ENCODE measurements at places on chromosomes 2 and 18.

GRCh38 chr2:55547001-55547400 lies 27.5 kb downstream of the CFAP36 start:
- no peak for DNase-seq

DNA sequence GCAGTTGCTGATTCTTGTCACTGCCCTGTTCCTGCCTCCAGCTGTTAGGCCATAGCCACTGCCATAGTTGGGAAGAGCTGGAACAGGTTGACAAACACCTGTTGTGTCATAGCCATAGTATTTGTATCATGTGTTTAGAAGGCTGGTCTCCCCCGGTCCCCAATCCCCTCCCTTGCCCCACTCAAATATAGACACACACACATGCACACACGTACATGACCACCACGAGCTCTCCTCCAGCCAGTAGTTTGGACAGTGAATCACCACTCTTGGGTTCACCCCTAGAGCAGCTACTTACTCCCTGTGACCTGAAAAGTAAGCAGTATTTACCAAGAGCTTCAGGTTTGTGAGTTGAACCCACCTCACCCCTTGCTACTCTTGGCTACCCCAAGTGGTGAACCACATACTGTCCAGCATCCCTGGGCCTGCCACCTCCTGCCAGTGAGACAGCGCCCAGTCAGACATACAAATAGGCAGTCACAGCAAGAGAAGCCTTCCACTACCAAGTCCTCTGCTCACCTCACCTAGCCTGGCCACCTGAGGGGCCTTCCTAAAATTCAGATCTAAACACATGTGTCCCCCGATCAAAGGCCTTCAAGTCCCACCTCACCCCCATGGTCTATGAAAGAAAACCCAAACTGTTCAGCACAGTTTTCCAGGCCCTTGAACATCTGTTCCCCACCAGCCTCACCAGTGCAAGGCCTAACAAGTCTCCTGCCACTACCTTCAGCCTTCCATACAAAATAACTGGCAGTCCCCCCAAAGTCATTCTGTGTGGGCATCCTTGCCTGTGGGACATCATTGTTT lies 7.1 kb downstream of the PCBP1 start:
- no peak for DNase-seq

DNA sequence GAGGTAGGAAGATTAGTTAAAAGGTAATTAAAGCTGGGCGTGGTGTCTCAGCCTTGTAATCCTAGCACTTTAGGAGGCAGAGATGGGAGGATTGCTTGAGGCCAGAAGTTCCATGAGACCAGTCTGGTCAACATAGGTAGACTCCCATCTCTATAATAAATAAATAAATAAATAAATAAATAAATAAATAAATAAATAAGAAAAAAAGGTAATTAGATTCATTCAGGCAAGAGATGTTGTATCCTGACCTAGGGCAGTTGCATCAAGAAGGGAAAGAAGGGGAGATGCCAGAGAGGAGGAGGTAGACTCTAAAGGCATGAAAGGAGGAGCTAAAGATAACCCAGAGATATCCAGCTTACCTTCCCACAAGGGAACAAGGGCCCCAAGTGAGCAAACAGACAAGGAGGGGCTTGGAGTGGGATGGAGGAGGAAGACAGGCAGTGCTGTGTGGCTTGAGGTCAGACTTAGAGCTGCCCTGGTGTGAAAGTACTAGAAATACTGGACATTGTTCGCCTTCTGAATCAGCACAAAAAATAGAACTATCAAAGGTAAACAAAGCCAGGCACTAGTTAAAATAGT lies 7.4 kb upstream of the RAB1A start:
- no peak for DNase-seq

GRCh38 chr2:160869411-160869810 lies 290.8 kb upstream of the TANK start:
- no peak for DNase-seq

- DNase-seq = no peak
These were observed 27.2 kb downstream of the SNED1 start for GRCh38 chr2:241025639-241026038.
